ENCODE measurements at places on chromosomes 12 and 14.

DNA sequence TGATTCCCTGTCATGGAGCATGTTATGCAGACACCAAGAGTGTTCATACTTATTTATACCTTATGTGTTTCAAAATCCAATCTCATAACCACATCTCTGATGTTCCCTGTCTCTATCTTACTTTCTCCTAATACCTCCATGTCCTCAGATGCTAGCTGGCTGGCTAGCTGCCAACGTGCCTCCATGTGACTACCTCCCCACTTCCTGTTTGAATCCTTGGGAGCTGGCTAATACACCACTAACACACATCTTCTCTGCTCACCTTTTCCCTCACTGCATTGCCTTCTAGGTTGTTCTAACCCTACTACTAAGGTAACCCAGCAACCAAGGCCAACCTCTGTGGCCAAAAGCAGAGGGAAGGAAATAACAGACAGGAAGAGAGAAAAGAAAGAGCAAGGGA is 27.3 kb downstream of the TTC5 start:
- DNase-seq, result peak; percentile 26

DNA sequence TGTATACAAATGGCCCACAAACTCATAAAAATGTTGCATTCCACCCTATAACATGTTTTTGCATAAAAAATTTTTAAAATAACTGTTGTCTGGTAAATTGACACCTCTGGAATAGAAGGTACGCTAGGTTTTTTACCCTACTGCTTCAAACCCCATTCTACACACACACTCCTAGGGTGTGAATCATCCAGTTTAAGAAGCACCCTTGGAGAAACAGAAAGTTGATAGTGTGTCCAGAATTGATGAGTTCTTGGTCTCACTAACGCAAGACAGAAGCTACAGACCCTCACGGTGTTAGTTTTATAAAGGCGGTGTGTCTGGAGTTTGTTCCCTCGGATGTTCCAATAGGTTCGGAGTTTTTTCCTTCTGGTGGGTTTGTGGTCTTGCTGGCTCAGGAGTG is 158.5 kb downstream of the KLRB1 start:
- no peak for DNase-seq

GRCh38 chr14:22163051-22163450 is 426.0 kb downstream of the DAD1 start:
- DNase-seq, result no peak

- DNase-seq, result no peak
Measured at GRCh38 chr12:5012337-5012736, 31.3 kb upstream of the KCNA5 start.

GRCh38 chr12:104710940-104711689 is 247.0 kb downstream of the SLC41A2 start:
- DNase-seq, result peak; percentile 87

DNA sequence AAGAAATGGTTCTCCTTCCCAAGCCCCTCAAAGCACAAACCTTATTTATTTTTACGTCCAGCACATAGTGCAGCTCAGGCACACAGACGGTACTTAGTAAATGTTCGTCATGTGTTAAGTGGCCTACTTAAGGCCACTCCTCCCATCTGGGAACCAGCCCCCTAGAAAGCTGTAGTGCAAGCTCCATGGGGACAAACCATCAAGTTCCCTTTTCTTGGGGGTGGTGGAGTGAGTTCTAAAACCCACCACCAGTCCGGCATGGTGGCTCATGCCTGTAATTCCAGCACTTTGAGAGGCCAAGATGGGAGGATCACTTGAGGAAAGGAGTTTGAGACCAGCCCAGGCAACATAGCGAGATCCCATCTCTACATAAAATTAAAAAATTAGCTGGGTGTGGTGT is 49.4 kb downstream of the PITPNM2 start:
- no peak for DNase-seq

DNA sequence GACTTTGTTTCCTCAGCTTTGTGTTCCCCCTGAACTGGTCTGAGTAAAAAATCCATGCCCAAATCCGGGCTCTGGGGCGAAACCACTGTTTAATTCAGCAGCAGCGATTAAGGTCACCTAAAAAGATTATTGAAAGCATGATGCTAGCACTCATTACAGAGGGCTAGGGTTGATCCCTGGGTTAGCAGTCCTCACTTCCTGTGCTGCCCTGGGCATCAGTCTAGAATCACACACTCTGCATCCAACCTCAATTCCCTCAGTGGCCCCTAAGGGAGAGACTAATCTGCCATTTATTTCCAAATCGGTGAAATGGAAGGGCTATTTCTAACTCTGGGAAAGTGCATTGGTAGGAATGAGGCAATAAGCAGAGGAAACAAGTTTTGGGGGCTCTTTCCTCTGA is 107.2 kb downstream of the BTG1 start:
- no peak for DNase-seq

DNA sequence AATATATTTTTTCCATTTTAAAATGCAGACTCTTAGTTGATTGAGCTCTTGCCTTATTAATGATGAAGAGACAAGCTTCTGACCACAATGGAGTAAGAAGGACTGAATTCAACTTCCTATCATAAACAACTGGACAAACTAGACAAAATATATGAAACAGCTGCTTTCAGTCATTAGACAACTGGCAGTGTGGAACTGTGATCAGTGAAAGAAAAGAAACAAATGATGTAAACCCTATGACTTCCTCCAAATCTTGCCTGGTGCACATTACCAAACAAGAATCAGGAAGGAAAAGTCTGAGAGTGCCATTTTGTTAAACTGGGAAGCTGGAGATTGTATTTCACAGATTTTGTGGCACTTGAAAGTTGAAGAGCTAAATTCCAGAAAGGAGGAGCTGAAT is 154.7 kb upstream of the ATXN7L3B start:
- no peak for DNase-seq

- no peak for DNase-seq
Measured at GRCh38 chr12:53036802-53037201, 13.1 kb upstream of the TNS2 start.

- no peak for DNase-seq
Measured at GRCh38 chr12:118606690-118607089, 230.3 kb downstream of the SUDS3 start.

- no peak for DNase-seq
Measured at GRCh38 chr12:78888568-78888967, 24.0 kb downstream of the SYT1 start.

- peak; percentile 56 for DNase-seq
Measured at GRCh38 chr14:54762296-54762695, 140.3 kb downstream of the GCH1 start.

DNA sequence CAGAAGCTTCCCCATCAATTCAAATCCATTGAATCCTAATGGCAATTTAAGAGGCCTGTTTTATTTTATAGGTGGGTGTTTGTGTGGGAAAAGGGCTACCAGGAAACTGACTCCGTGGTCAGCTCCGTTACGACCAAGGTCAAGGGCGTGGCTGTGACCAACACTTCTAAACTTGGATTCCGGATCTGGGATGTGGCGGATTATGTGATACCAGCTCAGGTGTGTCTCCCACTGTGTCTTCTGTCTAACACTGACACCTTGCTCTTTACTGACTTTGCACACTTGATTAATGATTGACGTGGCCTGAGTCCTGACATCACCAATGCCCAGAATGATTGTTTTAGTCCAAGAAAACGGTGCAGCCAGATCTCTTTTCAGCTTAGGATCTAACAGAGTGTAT is 7.1 kb downstream of the P2RX4 start:
- DNase-seq, result no peak

GRCh38 chr12:107511292-107511691 is 174.3 kb upstream of the PWP1 start:
- DNase-seq, result no peak

- DNase-seq, result no peak
Measured at GRCh38 chr14:64053694-64054669, 201.2 kb downstream of the SYNE2 start.

GRCh38 chr12:23760495-23760894 is 189.0 kb downstream of the SOX5 start:
- no peak for DNase-seq

GRCh38 chr12:104464899-104465298 is 8.2 kb downstream of the CHST11 start:
- DNase-seq, result no peak

GRCh38 chr12:10621278-10621677 is 7.9 kb upstream of the MAGOHB start:
- no peak for DNase-seq

GRCh38 chr14:37623971-37624370 is 28.5 kb downstream of the TTC6 start:
- DNase-seq, result no peak

DNA sequence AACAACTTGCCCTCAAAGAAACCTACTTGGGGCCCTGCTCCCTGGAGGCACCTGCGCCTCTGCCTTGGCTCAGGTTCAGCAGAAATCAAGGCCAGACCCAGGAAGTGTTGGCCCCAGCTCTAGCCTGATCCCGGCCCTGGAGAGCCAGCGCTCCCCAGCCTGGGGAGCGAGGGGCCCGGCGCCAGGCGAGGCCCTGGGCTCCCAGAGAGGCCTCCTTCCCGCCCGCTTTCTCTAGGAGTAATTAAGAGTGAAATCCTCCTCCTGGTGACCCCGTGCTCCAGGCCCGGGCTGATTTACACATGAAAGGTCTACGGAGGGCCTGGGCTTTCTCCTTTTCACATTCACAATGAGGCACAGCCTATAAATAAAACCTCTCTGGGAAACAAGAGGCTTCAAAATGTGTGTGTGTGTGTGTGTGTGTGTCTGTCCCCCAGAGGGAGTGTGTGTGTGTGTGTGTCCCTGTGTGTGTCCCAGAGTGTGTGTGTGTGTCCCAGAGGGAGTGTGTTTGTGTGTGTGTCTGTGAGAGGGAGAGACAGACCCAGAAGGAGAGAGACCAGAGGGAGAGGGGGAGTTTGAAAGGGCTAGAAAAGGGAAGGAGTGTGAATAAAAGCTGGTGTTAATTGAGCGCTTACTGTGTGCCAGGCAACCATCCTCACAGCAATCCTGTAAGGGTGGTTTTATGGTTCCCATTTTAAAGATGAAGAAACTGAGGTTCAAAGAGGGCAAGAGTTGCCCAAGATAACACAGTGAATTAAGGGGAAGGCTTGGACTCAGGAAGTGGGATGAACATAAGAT is 23.8 kb upstream of the COX6A1 start:
- DNase-seq, result no peak

GRCh38 chr12:43776498-43776897 is 17.7 kb downstream of the IRAK4 start:
- peak; percentile 15 for DNase-seq

GRCh38 chr12:112686373-112686772 is 105.2 kb upstream of the RPH3A start:
- peak; percentile 7 for DNase-seq

Measured in fibroblast of skin of right quadriceps (primary cell).